ENCODE measurements at places on chromosomes 5 and 9. TPM values are rescaled to one million over a fixed set of nuclear protein-coding genes. Genes with fewer than 3 reads are reported as not detected.

- DNase-seq = no peak
Measured at GRCh38 chr9:101269591-101270283, 115.1 kb downstream of the BAAT start.

DNA sequence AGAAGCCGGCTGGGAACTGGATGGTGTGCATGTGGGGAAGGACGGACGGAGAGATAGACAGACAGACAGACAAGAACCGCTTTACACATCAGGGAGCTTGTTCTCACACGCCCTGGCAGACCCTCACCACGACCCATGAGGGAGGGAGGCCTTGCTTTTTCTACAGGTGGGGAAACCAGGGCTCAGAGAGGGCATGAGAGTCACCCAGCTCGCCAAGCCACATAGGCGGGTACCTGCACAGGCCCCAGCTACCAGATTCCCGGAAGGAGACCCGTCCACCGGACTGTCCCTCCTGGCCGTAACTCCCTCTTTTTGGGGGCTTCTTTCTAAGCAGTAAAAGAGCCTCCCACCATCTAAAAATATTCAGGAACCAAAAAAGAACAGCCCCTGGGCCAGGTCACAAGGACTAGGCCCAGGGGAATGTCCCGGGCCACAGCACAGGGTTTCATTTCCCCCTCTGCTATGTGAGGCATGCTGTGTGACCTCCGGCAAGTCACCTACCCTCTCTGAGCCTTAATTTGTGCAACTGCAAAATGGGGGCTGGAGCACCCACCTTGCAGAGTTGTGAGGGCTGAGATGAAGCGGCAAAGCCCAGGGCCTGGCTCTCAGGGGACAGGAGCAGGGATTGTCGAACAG lies 84.4 kb upstream of the SARDH start:
- no peak for DNase-seq

DNA sequence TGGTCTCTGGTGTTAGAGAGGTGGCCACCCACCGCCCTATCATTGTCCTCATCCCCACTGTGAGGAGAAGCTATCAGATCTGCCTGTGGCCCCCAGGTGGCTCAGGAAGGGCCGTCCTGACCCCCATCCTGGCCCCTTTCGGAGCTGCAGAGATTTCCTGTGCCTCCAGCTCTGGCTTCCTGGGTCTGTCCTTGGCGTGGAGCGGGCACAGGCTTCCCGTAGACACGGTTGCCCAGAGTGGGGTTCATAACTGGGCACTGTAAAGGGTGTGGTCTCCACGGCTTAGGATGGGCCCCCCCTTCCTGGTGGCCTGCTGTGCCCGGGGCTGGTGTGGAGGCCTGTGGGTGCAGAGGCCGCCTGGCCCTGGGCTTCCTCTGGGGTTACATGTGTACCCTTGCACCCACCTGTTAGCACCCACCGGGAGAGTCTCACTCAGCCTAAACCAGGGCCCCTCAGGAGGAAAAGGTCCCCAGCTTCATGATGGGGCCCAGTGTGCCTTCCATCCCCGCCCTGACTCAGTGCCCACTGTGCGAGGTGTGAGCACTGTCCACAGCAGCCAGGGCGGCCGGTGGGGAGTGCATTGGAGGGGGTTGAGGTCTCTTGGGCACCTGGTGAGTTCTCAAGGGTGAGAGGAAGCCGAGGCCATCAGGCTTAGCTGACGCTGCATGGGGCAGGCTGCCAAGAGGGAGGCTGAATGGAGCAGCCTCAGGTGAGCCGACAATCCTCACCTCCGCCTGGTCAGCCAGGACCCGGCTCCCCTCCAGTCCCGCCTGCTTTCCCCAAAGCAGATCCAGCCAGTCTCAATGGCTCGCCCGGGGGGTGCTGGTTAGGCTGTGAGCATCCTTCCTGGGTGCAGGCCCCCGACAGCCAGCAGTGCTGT lies 15.3 kb upstream of the AJM1 start:
- no peak for DNase-seq

- DNase-seq = no peak
Measured at GRCh38 chr9:116860509-116861120, 173.5 kb downstream of the TRIM32 start.

DNA sequence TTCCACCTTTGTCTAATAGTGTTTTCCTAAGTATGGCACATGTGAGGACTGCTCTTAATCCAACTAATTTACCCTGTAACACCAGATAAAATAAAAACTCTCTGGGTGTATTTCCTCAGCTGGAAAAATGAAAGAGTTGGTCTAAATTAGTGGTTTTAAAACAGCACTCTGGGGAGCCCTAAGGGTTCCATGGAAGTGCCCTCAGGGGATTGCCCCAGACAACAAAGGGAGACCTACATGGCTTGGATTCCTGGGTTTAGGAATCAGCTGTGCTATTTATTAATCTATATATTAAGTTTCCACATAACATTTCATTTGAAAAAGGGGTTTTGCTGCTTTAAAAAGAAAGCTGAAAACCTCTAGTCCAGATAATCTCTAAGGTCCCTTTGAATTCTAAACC lies 20.2 kb downstream of the ADAMTS6 start:
- DNase-seq = no peak

- DNase-seq = no peak
Measured at GRCh38 chr5:67814569-67815311, 400.8 kb upstream of the PIK3R1 start.

DNA sequence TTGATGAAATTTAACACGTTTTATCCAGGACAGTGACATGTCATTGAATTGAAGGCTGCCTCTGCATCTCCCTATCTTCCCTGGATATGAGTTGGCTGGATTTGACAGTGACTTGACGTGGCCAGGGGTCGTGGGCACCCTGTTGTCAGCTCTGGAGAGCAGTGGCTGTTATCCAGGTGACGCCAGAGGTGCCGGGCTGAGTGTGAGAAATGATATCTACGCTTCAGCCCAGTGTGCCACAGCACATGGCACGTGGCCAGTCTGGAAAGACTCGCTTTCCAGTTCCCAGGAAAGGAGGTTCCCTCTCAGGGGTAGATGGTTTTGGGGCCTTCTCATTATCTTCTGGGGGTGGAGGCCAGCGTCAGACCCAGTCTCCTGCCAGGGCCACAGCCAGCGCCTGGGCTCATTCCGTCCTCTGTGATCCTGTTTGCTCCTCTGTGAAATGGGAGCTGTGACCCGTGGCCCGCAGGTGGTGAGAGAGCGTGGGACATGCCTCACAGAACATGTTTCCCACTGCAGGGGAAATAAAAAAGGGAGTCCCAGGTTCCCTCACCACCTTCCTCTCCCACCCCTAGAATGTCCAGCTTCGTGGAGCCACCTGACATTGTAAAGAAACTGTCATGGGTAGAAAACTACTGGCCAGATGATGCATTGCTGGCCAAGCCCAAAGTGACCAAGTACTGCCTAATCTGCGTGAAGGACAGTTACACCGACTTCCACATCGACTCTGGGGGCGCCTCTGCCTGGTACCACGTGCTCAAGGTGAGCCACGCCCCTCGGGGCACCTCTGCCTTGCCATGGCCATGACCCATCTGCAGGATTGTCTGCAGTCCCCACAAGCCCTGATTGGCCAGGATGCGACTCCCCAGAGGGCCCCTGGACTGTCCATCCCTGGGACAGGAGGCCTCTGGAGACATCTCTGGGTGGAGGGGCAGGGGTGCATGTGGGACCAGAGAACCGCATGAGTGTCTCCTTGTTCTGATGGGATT lies 76.5 kb downstream of the PHF2 start:
- DNase-seq = no peak

- no peak for DNase-seq
Measured at GRCh38 chr9:6855860-6856259, 98.1 kb downstream of the KDM4C start.

- no peak for DNase-seq
Measured at GRCh38 chr5:62954578-62954977, 376.0 kb downstream of the LRRC70 start.

DNA sequence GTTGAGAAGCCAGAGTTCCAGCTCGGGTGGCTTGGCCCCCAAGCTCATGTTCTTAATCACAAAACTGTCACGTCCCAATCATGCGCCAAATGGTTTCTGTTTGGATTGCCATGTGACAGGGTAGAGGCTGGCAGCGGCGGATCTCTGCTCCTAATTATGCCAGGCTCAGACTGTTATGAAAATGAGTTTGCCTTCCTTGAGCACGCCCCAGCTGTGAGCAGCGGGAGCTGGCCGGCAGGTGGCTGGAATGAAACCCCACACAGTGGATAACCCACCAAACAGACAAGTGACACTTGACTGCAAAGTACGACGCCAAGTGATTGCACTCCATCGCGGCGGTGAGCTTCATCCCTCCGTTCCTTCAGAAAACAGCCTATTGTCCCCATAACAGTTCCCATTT lies 75.4 kb downstream of the CFAP77 start:
- DNase-seq = no peak

GRCh38 chr9:16289639-16290038 lies 580.8 kb downstream of the BNC2 start:
- DNase-seq = no peak

- no peak for DNase-seq
Measured at GRCh38 chr5:31706186-31706585, 67.3 kb downstream of the PDZD2 start.

DNA sequence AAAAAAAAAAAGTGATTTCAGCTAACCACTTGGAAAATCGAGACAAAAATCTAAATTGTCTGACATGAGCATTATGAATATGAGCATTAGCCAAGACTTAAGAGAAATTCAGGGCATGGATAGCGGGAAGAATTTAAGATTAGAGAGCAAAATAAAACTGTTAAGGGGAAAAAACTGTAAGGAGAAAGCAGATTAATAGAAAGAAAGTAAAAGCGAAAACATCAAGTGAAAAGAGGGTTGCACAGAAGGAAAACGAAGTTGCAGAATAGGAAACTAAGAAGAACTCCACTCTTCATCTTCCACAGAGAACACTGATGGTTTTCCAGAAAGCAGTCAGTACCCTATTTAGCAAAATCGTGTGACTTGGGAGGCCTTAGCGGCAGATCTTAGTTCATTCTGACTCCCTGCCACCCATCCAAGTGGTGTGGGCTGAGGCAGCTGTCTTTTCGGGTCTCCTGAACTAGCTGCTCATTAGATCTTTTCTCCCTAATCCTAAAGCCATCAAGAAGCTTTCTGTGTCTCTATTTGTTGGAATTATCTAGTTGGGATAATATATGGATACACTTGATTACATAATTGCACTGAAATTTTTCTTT lies 3.7 kb downstream of the NIM1K start:
- no peak for DNase-seq

DNA sequence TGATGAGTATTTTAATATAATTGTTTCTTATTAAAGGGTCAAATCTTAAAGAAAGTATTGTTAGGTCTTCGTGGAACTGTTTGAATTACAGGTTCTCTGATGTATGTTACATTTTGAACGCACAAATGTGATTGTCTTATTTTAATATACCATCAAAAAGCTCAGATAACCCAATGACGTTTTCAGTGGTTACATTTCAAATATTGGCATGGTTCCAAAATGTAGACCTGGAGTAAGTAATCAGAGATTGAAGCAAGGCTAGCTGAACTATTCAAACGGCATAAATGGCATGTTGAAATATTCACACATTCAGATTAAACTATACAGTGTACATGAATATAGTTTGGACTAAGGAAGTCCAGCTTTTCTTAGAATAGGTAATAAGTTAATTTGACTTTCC lies 281.7 kb upstream of the EFNA5 start:
- no peak for DNase-seq

- DNase-seq = no peak
Measured at GRCh38 chr9:85895685-85896084, 45.3 kb upstream of the NAA35 start.

DNA sequence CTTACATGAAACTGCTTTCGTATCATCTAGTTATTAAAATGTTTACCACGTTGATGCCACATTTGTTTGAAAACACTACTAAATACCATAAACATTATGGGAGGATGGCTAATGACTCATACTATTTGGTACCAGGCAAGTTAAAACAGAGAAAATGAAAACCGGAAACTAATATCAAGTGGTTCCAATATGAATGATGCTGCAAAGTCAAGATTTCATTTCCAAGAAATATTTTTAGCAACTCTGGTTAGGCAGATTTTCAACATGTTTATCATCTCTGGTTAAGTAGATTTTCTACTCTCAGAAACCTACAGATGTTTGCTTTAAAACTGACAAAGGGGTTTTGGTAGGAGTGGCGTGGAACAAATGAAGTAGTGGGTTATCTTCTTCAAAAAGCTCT lies 4.9 kb upstream of the F2R start:
- no peak for DNase-seq

DNA sequence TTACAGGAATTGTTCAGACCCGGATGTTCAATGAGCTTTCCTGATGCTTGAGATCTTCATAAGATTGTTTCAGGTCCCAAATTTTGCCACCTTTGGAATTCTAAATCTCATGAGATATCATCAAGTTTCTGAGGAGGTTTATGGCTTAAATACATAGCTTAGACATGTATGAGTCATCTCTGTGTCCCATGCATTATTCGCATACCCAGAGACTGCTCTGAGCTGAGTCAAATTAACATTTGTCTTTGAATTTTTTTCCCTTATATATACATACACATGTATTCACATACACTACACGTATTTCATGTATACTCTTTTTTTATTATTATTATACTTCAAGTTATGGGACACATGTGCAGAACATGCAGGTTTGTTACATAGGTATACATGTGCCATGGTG lies 744.6 kb downstream of the BRINP1 start:
- no peak for DNase-seq

- no peak for DNase-seq
Measured at GRCh38 chr5:139524446-139524845, 36.7 kb upstream of the UBE2D2 start.

DNA sequence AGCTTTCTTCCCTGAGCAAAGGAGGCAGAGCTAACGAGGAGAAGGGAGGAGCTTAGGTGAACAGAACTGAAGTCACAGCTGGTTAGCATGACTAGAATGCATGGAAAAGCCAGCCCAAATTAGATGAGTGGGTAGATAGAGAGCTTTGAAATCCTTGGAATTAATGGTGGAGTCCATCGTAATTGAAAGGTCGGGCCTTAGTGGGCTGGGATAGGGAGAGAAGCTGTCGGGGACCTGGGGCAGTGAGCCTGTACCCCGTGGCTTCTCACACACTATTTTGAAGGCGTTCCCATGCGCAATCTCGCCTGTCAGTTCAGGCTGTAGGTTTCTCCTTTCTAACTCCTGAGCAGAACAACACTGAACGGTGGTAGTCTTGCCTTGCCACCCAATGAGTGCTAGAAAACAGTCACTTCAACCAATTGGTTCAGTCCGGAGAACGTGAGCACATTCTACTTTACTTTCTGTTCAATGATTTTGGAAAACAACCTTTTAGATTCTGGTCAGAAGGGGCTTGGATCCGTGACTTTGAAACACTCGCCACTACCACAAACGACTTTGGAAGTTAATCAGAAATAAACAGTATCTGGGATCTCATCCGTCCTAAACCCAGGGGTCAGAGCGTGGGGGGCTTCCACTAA lies 655 bp upstream of the RAI14 start:
- peak; percentile 13 for DNase-seq

- no peak for DNase-seq
Measured at GRCh38 chr9:7363777-7364477, 435.7 kb downstream of the DMAC1 start.

- peak; percentile 23 for DNase-seq
Measured at GRCh38 chr9:99056886-99057664, 47.8 kb upstream of the TGFBR1 start.

- no peak for DNase-seq
Measured at GRCh38 chr5:112372543-112372942, 46.5 kb downstream of the EPB41L4A start.

FBN2 gene
- total RNA-seq = not detected

SLC34A1 gene
- not detected for total RNA-seq

UBQLN1 gene
- 185 TPM for total RNA-seq

PLPP7 gene
- 0.22 TPM for total RNA-seq

CDH6 gene
- not detected for total RNA-seq

GABRA6 gene
- not detected for total RNA-seq

FPGS gene
- 58.0 TPM for total RNA-seq

SCAI gene
- total RNA-seq = 11.6 TPM

SH3PXD2B gene
- total RNA-seq = 0.60 TPM

NEUROG1 gene
- total RNA-seq = not detected

PAEP gene
- not detected for total RNA-seq
